ENCODE measurements at places on chromosomes 6 and 20. TPM values are rescaled to one million over a fixed set of nuclear protein-coding genes. Genes with fewer than 3 reads are reported as not detected.
A peak's percentile ranks its signal among the peaks of the same experiment; 100 is the strongest.

The MOG gene
- not detected for total RNA-seq

DNA sequence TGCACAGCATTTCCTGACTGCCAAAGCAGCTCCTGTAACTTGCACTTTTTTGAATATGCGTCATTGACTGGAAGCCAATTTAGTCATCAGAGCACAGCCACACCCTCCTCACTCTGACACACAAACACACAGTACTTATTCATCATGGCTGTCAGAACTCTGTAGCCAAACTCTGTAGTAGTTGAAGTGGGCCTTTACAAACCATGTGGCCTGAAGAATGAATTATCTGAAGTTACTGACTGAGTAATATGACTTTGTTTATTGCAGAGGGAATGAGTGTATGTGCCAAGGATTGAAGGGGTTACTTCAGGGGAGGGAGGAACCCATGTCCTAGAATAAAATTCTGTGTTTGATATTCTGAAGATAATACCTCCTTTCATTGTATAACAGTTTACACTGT is 102.7 kb downstream of the FIG4 start:
- DNase-seq, result no peak

DNA sequence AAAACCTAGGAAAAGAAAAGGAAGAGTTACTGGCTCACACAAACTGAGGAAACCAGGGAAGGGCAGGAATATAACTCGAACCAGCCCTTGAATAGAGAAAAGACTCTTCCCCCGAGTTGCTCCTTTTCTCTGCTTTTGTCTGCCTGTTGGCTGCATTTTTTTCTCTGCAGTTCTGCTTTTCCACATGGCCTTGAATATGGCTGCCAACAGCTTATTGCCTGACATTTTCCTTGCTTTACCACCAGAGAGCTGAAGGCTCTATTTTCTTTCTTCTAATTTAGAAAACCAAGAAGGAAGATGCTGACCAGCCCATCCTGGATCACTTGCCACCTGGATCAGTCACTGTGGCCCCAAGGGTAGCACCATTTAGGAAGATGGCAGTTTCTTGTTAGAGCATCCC is 164.8 kb upstream of the MAN1A1 start:
- DNase-seq, result no peak

The ZNF322 gene
- total RNA-seq, result 40.2 TPM

GRCh38 chr6:47380251-47380650 is 70.5 kb upstream of the TNFRSF21 start:
- DNase-seq, result no peak

The C20orf173 gene
- total RNA-seq, result not detected

- DNase-seq, result no peak
Measured at GRCh38 chr6:169340395-169340794, 86.7 kb upstream of the THBS2 start.

The QKI gene
- 150 TPM for total RNA-seq

GRCh38 chr6:68754681-68755213 is 119.7 kb downstream of the ADGRB3 start:
- DNase-seq, result no peak

The HSPA12B gene
- total RNA-seq, result 0.10 TPM

The SFTA2 gene
- 2.7 TPM for total RNA-seq

DNA sequence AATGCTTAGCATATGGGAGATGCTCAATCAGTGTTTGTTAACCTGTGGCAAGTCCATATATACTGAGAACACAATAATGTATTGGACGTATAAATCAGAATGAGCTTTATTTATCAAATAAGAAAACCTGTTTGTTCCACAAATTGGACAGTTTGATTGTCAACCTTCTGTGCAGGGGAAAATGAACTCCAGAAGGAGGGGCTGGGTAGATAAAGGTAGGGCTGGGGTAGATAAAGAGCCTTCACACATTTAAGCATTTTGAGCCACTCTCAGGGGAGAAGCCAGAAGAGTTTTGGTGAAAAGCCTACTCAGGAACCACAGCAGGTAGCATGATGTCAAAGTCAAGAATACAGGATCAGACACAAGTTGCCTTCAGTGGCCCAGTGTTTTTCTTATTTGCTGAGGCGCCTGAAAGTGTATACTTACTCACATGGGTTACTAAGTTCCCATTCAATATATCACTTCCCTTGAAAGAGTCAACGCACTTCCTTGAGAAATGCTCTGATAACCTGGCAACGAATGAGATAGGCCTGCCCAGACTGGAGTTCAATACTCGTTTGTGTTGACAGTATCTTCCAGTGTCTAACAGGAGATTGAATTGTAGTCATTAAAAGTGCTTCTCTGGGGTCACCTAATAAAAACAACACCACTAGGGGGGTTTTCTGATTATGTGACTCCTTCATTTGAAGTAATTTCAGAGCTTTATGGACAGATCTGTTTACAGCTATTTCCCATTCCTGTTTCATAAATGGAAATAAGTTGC is 263.9 kb upstream of the CITED2 start:
- DNase-seq, result no peak

DNA sequence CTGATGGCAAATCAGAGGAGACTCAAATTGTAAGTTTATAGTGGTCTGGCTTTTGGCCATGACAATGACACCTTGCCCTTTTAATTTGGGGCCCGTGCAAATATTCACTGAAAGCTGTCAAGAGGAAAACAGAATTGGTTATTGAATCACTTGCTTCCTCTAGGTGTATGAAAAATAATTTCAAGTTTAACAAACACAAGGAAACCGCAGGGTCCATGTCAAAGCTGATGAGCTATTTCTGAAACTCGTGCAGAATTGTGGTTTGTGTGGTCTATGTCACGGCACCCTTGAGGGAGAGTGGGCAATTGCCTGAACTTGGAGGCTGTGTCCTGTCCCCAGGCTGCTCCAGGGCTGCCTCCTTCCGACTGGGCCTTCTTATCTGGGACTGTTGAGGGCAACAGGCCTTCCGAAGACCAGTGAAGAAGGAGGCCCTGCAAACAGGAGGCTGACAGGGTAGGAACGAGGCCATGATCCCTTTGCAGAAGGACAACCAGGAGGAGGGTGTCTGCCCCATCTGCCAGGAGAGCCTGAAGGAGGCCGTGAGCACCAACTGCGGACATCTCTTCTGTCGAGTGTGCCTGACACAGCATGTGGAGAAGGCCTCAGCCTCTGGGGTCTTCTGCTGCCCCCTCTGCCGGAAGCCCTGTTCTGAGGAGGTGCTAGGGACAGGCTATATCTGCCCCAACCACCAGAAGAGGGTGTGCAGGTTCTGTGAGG is 788 bp downstream of the TRIM40 start:
- DNase-seq, result no peak

The BMP7 gene
- total RNA-seq, result 287 TPM

The PHACTR2 gene
- 69.9 TPM for total RNA-seq

DNA sequence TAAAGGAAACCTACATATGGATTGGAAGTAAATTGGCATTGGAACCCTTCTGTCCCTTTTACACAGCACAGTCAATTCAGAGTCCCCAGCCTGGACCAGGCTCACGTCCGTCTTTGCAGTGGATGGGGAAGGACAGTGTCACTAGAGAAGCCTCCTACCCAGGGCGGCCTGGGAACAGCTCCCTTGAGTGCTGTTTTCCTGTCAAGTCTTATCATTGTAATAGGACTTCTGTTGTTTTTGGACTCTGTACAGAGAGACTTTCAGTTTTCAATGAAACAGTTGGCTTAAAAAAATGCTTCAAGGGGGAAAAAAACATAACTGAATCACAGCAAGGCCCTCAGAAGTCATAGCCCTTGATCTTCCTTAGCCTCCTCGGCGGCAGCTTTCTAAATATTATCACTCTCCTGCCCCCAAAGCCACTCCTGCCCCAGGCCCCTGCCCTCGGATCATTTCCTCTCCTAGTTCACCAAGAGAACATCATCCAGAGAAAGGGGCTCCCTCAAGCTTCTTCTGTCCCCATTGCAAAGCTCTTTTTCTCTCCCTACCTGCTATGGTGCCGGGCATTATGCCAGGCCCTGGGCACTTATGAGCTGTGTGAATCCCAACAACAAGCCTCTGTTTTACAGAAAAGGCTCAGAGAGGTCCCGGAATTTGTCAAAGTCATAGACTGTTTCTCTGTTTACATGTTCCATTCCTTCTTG is 37.8 kb upstream of the CNKSR3 start:
- DNase-seq, result no peak

- DNase-seq, result no peak
Measured at GRCh38 chr20:5990946-5991345, 40.5 kb downstream of the MCM8 start.

- no peak for DNase-seq
Measured at GRCh38 chr20:62015540-62016288, 50.0 kb downstream of the TAF4 start.

- DNase-seq, result no peak
Measured at GRCh38 chr6:158786645-158787304, 32.4 kb downstream of the EZR start.

DNA sequence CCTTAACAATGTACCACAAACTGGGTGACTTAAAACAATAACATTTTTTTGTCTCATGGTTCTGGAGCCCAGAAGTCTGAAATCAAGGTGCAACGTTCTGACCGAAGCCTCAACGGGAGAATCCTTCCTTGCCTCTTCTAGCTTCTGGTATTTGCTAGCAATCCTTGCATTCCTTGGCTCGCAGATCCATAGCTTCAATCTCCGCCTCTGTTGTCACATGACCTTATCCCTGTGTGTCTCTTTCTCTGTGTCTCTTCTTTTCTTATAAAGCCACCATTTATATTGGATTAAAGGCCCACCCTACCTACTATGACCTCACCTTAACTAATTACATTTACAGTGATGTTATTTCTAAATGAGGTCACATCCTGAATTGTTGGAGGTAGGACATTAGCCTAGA is 37.2 kb upstream of the DOK5 start:
- DNase-seq, result no peak

The HLA-DMA gene
- total RNA-seq, result 2.0 TPM

- no peak for DNase-seq
Measured at GRCh38 chr6:88376768-88377387, 210.7 kb upstream of the CNR1 start.

DNA sequence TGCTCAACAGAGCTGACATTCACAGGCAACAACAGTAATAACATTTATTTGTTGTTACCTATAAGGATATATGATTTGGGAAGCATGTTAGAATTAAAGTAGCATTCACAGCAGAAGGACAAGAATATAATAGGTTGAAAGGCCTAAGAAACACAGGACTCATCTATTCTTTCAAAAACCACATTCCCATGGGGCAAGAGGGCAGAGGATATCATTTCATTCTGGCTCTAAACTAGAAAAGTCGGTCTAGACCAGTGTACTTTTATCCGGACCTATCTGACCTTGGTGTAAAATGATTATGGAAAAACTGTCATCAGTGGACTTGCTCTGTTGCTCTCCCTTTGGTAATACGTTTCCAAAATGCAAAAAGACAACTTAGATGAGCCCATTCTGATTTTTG is 914.7 kb upstream of the CITED2 start:
- no peak for DNase-seq

The CDH26 gene
- 3.6 TPM for total RNA-seq

GRCh38 chr6:133568970-133569889 is 319.7 kb upstream of the TCF21 start:
- no peak for DNase-seq

- no peak for DNase-seq
Measured at GRCh38 chr20:50089140-50089786, 23.7 kb downstream of the UBE2V1 start.

GRCh38 chr6:257774-258173 is 34.5 kb upstream of the DUSP22 start:
- DNase-seq, result no peak

GRCh38 chr20:24950128-24950835 is 1.2 kb downstream of the CST7 start:
- DNase-seq, result peak; percentile 58

- DNase-seq, result no peak
Measured at GRCh38 chr20:2088891-2089290, 12.7 kb upstream of the STK35 start.

DNA sequence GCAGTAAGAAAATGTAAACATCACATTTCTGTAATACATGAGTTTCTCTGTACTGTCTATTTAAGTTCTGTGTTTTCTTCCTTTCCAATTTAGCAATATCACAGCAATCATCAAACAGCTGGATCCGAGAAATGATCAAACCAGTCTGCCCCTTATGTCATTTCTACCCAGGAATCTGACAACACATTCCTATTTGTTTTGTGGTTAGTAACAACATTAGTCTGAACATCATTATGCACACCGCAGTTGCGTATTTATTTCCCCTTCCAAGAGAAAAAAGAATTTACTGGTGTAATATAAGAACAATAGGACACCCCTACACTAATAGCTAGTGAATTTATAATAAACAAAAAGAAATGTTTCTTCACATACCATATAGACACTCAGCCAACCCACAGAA is 179.5 kb downstream of the BTBD9 start:
- no peak for DNase-seq

GRCh38 chr6:117676577-117677218 is 1.4 kb downstream of the NUS1 start:
- no peak for DNase-seq

The DACT2 gene
- 7.6 TPM for total RNA-seq

The TMC2 gene
- total RNA-seq, result not detected

The C2 gene
- total RNA-seq, result 3.6 TPM

- no peak for DNase-seq
Measured at GRCh38 chr6:7523922-7524321, 17.5 kb upstream of the DSP start.

The CLVS2 gene
- total RNA-seq, result 0.62 TPM

GRCh38 chr6:46565531-46565930 is 74.3 kb upstream of the RCAN2 start:
- DNase-seq, result no peak

Data from type B pancreatic cell (in vitro differentiated cells).